Omental fat pad (tissue), 4 donors: ENCODE measurements at places on chromosomes 6 and 20.

- no peak for DNase-seq
These were observed 413.0 kb downstream of the BMP2 start for GRCh38 chr20:7180256-7181045.

GRCh38 chr6:110629153-110629552 lies 152.7 kb upstream of the SLC22A16 start:
- DNase-seq, result no peak

GRCh38 chr6:100554228-100554627 lies 89.5 kb upstream of the SIM1 start:
- DNase-seq, result no peak

GRCh38 chr6:52511163-52511562 lies 65.7 kb downstream of the TRAM2 start:
- no peak for DNase-seq

GRCh38 chr6:52394251-52394666 lies 25.9 kb upstream of the EFHC1 start:
- no peak for DNase-seq

DNA sequence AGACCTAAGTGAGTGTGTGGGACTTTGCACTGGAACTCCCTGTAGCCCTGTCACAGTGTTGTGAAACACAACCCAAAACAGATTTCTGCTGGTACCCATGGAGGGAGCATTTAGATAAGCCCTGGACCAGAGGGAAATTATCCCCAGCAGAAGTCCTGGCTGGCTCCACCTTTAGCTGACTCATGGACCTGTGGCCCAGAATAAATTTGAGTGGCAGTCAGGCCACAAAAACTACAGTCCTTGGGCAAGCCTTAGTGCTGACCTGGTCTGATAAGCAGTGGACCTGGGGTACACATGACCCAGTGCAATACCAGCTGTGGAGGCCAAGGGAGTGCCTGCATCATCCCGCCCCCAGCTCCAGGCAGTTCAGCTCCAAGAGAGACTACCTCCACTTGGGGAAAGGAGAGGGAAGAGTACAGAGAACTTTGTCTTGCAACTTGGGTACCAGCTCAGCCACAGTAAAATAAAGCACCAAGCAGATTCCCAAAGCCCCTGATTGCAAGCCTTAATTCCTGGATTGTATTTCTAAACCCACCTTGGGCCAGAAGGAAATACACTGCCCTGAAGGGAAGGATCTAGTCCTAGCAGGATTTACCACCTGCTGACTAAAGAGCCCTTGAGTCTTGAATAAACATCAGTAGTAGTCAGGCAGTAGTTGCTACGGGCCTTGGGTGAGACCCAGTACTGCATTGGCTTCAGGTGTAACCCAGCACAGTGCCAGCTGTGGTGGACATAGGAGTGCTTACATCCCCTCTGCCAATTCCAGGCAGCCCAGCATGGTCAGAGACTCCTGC lies 140.4 kb upstream of the COL21A1 start:
- DNase-seq, result no peak

DNA sequence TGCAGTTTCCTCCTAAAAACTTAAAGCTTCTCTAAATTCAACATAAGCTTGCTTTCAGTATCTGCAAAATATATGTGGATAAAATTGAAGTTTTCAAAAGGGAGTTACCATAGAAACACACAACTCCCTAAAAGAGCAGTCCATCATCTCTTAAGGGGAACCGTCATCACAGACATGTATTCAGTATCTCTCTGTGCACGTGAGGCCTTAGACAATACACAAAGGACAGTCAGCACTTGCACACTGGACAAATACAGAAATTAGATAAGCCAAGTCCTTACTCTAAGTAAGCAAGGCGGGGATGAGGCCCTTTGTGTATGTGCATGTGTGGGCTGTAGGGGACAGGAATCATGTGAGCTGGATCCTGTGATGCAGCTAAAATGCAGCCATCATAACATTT lies 136.6 kb downstream of the BACH2 start:
- DNase-seq, result no peak

DNA sequence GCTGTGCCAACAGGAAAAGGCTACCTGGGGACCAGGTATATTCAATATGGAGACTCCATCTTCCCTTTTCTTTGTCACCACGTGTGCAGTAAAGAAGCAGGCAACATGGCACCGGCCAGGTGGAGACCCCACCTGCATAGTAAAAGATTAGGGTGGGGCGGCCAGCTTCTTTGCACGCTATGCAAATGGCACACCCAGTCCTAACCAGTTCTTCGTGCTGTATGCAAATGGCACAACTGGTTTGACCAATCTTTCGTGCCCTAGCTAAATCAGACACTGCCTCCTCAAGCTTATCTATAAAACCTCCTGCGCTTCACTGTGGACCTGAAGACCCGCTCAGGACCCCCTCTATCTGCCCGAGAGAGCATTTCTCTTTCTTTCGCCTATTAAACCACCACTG lies 88.8 kb upstream of the EZR start:
- no peak for DNase-seq

GRCh38 chr20:31760519-31761240 lies 21.6 kb downstream of the TPX2 start:
- DNase-seq, result no peak

DNA sequence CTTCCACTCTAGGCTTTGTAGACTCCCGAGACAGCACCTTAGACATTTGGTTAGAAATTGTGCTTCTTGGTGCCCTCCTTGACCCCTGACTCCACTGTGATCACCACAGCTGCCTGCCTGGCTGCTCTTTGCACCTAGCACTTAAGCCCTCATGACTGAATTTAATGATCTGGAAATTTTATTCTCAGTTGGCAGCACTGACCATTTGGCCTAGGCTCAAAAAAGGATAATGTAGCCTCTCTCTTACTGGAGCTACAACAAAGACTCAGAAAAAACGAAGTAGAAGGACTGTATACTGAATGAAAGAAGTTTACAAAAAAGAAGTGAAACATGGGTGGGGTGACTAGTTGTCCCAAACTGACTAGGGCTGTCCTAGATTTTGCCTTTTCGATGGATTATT lies 11.3 kb upstream of the ABRACL start:
- DNase-seq, result no peak

DNA sequence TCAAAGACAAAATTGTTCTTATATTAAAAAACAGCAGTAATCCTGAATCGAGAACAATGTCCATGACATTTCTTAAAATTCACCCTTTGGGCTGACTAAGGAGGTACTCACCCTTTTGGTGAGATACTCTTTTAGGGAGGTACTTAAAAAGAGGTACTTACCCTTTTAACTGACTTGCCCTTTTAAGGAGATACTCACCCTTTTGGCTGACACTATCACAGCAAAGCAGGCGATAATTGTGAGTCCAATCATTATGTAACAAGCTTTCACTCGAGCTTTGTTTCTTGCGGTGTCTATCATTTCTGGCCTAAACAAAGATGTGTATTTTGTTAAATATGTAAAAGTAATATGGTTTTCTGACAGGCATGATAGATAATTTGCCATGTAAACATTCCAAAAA lies 3.7 kb downstream of the FAM162B start:
- DNase-seq, result no peak

- DNase-seq, result no peak
These were observed 184.0 kb upstream of the HDDC2 start for GRCh38 chr6:125485757-125486156.

DNA sequence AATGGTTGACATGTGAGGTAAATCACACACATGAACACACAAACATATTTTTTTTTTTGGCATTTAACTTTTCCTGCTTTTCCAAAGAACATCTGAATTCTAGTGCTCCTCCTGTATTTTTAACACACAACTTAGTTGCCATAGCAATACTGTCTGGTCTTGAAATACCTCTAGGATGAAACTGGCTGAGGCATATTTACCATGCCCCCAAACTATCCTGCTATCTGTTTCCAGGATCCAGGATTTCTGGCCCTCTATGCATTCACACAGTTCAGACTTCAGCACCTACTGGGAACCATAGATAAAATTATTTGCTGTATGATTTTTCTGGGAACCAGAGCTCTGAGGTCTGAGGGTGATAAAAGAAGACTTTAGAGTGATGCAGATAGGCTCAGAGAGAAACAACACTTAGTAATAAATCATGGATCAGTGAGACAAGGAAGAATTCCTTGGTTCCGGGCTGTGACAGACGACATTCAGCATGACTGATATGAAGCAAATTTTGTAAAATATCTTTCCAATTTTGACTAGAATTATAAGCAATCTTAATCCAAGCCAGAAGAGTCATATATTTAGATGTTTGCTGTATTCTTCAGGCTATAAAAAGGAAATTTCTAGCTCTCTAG lies 359.7 kb downstream of the BTBD9 start:
- DNase-seq, result no peak

GRCh38 chr6:73989428-73989827 lies 293.4 kb downstream of the CD109 start:
- no peak for DNase-seq

GRCh38 chr6:168376811-168377483 lies 57.4 kb upstream of the DACT2 start:
- DNase-seq, result no peak

GRCh38 chr20:44702776-44703175 lies 12.4 kb upstream of the CCN5 start:
- DNase-seq, result no peak

- DNase-seq, result no peak
These were observed 221.4 kb upstream of the RREB1 start for GRCh38 chr6:6886171-6886885.

- no peak for DNase-seq
These were observed 5.0 kb upstream of the BHLHE23 start for GRCh38 chr20:63011798-63012197.

DNA sequence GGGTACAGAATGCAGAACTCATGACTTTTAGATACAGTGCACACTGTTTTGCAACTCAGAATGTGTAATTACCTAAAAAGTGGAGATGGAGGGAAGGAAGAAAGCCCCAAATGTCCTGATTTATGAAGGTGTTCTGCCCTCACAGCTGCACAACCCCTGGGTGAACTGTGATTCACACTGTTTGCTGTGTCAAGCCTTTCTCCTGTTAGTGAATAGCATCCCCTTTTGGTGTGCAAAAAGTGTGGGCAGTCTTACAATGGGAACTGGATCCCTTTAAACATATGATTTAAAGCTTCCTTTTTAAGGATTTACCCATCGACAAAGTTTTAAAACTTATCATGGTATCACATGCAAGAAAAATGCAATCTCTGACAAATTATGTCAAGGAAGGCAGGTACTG lies 633.4 kb upstream of the EPHA7 start:
- no peak for DNase-seq

DNA sequence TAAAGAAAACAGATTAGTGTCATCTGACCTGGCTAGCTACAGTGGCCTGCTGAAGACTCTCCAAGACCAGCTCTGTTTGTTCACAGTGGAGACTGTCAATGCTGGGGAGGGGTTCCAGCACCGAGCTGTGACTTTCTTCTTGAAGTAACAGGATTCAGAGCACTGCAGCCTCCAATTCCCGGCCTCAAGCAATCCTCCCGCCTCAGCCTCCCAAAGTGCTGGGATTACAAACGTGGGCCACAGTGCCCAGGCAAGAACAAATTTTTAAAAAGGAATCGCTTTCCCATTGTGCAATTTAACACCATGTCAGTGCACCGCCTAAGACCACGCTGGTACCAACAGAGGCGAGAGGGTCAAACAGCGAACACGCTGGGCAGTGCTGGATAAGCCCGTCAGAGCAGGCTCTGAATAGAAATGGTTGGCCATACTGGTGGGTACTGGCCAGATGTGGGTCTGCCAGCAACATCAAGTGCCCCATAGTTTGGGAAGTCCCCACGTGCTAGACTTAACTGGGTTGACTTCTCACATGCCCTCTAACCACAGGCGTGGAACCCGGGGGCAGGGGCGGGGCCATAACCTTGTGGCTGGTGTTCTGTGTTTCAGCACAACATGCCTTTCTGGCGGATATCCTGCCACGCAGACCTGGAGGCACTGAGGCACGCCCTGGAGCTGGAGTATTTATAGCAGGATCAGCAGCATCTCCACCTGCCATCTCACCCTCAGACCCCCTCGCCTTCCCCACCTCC lies 168.9 kb downstream of the ZMYND8 start:
- no peak for DNase-seq
